ENCODE measurements at places on chromosomes 16 and 17.
A peak's percentile ranks its signal among the peaks of the same experiment; 100 is the strongest.

DNA sequence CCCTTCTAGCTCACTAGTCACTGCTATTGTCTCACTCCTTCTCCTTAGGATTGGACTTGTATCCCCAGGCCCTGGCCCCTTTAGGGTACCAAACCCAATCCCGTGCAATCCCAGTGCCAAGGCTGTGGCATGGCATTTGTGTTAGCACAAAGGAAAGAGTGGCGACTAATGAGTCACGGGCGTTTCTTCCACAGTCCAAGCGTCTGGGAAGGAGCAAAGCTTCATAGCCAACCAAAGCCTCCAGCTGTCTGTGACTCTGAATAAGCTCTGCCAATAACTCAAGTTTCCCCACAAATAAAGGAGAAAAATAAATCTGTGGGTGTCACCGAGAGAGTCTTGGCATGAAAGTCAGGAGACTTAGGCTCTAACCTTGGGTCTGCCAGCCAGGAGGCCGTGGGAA is 54.6 kb upstream of the COX10 start:
- DNase-seq, result no peak

- DNase-seq, result no peak
Measured at GRCh38 chr16:86343027-86343795, 167.1 kb upstream of the FOXF1 start.

- DNase-seq, result no peak
Measured at GRCh38 chr16:21645261-21645721, 7.1 kb downstream of the IGSF6 start.

- DNase-seq, result no peak
Measured at GRCh38 chr17:21505819-21506815, 130.0 kb downstream of the KCNJ12 start.

GRCh38 chr16:86868070-86868469 is 289.7 kb downstream of the FOXL1 start:
- no peak for DNase-seq

GRCh38 chr16:57667526-57668262 is 412 bp upstream of the ADGRG3 start:
- DNase-seq, result no peak

- no peak for DNase-seq
Measured at GRCh38 chr16:78720416-78720815, 621.0 kb downstream of the WWOX start.

GRCh38 chr17:72273289-72274056 is 152.7 kb downstream of the SOX9 start:
- DNase-seq, result no peak

DNA sequence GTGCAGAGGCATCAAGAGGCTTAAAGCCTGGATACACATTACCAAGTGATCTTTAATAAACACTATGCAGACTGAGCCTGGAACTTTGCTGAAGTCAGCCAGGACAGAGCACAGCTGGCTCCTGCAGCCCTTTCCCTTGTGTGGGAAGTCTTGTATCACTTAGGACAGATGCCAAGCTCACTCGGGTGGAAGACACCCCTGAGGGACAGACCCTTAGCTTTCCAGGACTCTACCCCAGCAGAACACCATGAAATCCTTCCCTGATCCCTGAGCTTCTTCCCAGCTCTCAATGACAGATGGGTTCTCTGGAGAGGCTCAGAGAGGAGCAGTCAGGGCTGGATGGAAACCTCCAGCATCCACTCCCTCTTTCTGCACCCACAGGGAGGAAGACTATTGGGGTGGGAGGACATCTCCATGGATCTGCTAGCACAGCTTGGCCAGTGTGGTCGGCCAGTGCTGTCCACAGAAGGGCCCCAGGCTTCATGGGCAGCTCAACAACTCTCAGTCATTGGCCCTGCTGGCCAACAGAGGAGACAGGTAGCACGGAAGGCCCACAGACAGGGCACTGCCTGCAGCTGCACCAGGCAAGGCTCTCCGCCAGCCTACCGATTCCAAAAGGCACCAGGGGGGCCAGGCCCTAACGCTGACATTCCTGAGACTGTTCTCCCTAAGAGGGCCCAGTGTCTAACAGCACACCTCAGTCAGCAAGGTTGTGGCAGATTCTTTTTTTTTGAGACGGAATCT is 15.9 kb downstream of the RAB5C start:
- DNase-seq, result no peak

GRCh38 chr16:15736529-15736928 is 86.5 kb downstream of the NDE1 start:
- DNase-seq, result no peak

GRCh38 chr16:29791845-29792807 is 1.6 kb downstream of the KIF22 start:
- DNase-seq, result no peak

DNA sequence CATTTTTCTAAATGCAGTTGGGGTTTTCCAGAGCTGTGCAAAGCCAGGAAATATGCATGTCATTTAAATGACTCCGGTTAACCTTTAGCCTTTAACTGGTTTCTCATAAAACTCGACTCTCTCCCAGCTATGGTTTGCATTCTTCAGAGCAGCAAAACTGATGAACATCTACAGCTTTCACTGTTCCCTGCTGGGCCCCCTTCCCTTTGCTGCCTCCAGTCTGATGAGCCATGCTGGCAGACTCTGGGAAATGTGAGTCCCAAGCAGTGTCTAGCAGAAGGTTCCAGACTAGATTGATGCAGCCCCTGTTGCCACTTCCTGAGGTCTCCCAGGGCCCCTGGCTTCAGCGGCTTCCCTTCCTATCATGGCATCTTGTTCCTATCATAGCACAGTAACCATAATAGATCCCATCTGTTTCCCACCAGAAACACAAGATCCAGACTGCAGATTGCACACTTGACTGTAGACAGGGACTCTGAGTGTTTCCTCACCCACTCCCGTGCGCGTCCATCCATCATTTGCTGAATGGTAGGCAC is 135.4 kb downstream of the CLEC16A start:
- no peak for DNase-seq

GRCh38 chr17:50026837-50027171 is 29.1 kb upstream of the ITGA3 start:
- peak; percentile 75 for DNase-seq

DNA sequence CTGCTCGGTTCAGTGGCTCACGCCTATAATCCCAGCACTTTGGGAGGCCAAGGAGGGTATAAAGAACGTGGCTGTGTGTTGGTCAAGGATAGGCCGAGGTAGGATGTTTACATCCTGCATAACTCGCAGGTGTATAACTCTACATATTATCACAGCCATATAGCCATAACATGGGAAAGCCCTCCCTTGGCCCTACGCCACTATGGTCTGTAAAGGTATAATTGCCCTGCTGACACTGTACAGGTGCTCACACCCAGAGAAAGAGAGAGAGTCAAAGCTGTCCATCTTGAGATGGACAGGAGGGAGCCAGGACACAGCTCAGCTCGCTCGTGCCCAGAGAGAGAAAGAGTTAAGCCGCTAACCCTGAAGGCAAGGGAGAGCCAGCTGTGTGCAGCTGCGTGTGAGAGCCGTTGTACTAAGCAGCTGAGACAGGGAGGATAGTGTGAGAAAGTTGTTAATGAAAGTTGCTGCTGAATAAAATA is 30.4 kb upstream of the DHX8 start:
- DNase-seq, result no peak

DNA sequence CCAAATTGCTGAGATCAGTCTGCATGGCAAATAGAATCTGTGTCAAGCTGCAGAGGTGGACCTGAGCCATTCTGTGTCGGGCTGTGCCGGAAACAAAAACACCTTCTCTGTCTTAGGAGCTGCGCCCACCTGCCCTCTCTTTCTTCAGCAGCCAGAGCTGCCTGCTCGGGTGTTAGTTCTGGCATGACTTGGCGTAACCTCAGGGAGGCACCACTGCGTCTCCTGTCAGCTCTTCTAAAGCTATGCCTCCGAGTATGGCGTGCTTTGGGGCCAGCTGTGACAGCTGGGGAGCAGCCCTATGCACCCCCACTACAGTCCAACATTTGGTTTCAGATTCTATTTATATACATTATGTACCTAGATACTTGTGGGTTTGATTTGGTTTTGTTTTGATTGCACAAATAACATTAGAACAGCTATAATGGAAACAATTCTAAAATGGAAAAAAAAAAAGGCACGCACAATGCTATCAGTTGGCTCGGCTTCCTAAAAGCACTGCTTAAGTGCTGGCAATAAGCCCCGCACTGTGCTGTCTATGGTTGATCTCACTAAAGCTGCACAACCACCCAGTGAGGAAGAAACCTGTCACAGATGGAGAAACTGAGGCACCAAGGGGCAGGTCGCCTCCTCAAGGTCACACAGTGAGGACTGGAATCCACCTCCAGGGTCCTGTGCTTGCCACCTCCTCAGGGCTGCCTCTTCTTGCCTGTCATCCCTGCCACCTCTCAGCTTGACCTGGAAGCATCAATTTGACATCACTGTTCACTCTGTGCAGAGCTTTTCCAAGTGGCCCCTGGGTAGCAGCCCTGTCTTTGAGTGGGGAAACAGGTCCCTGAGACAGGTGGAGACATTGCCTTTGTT is 18.7 kb upstream of the ADGRG1 start:
- no peak for DNase-seq

GRCh38 chr17:8073627-8074484 is 13.7 kb downstream of the ALOX12B start:
- DNase-seq, result peak; percentile 68

GRCh38 chr16:12646098-12646489 is 157.6 kb downstream of the CPPED1 start:
- DNase-seq, result no peak

GRCh38 chr17:82173351-82174041 is 39.1 kb downstream of the CCDC57 start:
- DNase-seq, result no peak

- no peak for DNase-seq
Measured at GRCh38 chr17:34117332-34117731, 137.8 kb upstream of the CCL2 start.

GRCh38 chr17:72378414-72379390 is 257.9 kb downstream of the SOX9 start:
- no peak for DNase-seq

All from activated CD4-positive, CD25-positive, alpha-beta regulatory T cell (primary cell).